RCC 7860 (cell line): ENCODE measurements at places on chromosomes 2 and 18.

DNA sequence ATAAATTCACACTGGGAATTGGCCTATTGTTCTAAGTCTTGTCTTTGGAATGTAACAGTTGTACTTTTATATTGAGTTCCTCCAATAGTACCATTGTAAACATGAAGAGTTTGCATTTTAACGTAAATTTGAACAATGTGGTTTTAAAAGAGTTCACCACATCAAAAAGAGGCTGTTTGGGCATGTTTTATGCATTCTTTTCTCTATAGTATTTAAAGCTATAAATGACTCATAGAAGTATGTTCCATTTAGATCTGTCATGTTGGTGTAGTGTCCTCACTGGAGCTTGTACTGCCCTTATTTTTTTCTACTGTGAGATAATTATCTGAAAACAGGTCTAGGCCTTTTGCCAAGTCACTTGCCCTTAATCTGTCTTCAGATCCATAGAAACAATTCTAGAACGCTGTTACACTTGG, 141.9 kb downstream of the RHBDD1 start:
- no peak for DNase-seq

DNA sequence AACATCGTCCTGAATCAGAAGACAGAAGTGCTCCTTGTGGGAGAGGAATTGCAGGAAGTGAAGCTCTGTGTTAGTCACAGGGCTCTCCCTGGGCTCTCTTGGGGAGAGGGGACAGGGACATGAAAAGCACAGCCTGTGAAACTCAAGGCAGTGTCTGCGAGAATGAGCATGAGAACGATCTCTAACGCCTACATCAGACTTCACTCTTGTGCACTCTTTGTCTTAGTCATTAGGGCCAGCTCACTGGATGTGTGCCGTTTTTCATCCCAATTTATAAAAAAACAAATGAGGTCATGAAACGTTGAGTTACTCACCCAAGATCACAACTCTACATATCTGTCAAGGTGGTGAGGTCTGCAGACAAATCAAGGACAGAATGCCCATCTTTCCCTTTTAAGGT, 27.0 kb upstream of the TWIST2 start:
- DNase-seq = no peak

- DNase-seq = no peak
Observed at GRCh38 chr2:3217646-3218045, 160.0 kb downstream of the EIPR1 start.

DNA sequence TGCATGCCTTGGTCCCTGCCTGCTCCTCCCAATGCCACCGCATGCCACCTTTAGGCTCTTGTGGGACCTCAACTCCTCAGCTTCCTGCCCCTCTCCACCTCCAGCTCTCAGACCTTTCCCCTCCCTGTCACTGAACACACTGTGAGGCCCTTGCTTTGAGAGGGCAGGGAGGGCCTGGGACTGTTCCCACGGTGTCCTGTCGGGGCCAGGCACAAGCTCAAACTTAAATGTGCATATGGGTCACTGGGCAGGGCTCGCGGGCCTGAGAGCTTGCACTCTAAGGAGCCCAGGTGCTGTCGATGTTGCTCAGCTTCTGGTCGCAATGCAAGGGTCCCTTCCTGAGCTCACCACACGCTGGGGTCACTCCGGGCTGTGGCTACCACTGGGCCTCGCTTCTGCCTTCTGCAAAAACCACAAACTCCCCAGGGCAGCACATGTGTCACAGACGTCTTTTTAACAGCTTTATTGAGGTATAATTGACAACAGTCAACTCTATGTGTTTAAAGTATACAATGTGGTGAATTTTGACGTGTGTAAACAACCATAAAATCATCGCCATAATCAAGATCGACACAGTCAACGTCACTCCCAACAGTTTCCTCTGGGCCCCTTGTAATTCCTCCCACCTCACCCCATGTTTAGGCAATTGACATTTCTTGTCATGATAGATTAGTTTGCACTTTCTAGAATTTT, 11.9 kb upstream of the B3GNT7 start:
- no peak for DNase-seq

GRCh38 chr18:74501386-74501785, 5.2 kb downstream of the CNDP2 start:
- DNase-seq = peak; percentile 43

DNA sequence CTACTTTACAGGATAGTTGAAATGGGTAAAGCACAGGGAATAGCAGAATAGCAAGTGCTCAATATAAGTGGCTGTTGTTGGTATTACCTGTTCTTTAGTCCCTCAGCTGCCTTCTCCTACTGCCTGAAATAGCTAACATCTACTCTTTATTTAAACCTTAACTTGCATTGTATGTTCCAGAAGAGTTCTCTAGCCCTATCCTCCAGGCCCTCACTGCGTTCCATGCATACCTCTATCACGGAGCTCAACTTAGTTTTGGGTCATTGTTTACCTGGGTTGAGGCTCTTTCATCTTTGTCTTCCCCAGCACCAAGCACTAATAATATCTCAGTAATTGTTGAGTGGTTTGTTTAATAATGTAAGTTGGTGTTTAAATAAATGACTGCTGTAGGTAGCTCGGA, 242.2 kb upstream of the FANCL start:
- no peak for DNase-seq

- DNase-seq = peak; percentile 97
Observed at GRCh38 chr18:54776282-54776977, 51.8 kb upstream of the RAB27B start.

GRCh38 chr2:240591784-240592183, 5.2 kb downstream of the CAPN10 start:
- DNase-seq = no peak

GRCh38 chr2:207073801-207074678, 91.7 kb downstream of the KLF7 start:
- no peak for DNase-seq

DNA sequence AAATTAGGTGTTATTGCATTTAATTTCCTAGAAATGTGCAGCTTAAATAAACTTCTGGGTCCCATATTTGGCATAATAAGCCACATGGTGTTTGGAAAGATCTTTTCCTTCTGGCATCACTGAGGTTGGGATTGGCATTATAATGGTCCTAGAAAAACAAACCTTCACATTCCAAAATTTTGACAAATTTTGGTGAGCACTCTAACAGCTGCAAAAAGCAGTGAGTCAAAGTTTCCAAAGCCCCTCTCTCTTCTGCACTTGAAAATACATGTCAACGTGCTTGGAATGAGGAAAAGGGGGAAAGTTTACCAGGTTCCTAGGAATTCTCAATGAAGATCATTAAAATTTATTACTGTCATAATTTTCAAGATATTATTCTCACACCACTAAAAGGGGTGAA, 77.8 kb upstream of the STK17B start:
- DNase-seq = no peak

GRCh38 chr2:186884587-186884986, 35.6 kb upstream of the ZSWIM2 start:
- no peak for DNase-seq

GRCh38 chr2:60806988-60807681, 51.1 kb downstream of the PAPOLG start:
- DNase-seq = no peak

DNA sequence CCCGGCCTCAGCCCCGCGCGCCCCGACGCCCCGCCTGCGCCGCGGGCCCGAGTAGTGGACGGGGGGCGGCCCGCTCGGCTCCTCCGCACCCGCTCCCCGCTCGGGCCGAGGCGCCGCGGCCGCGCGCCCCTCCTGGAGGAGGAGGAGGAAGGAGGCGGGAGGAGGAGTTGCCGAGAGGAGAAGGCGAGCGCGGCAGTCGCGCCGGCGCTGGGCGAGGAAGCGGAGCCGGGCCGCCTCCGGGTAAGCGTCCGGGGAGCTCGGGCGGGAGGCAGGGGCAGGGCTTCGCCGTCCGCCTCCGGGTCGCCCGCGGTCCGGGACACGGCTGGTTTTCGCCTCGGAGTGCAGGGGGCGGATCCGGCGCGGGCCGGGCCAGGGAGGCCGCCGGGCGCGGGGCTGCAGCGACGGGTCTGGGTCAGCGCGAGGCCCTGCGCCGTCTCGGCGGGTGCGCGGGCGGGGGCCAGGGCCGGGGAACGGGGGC, at the start of gene SOCS6:
Gene SOCS6 (plus strand): TSS at position 195 of the 478 bp plus-strand sequence. CDS start 35,624 bp downstream, outside the sequence.
- peak; percentile 23 for DNase-seq

GRCh38 chr2:121192576-121192975, 92.4 kb downstream of the TFCP2L1 start:
- no peak for DNase-seq

GRCh38 chr2:88875736-88876135, 184.3 kb downstream of the RPIA start:
- DNase-seq = no peak
